Hematopoietic multipotent progenitor cell (in vitro differentiated cells): ENCODE measurements at places on chromosomes 3 and 15.
A peak's percentile ranks its signal among the peaks of the same experiment; 100 is the strongest.

DNA sequence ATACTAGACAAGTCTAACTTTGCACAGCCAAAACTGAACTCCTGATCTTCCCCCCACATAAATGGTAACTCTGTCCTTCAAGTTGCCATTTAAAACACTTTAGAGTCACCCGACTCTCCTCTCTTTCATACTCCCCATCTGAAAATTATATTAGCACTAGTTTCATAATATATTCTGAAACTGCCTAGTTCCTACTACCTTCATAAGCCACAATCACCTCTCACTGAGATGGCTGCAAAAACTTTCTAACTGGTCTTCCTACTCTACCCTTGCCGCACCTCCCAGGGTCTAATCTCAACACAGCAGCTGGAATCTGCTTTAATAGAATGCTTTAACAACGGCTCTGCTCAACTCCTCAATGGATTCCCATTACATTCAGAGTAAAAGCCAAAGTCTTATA lies 55.0 kb downstream of the GLB1 start:
- DNase-seq, result no peak

DNA sequence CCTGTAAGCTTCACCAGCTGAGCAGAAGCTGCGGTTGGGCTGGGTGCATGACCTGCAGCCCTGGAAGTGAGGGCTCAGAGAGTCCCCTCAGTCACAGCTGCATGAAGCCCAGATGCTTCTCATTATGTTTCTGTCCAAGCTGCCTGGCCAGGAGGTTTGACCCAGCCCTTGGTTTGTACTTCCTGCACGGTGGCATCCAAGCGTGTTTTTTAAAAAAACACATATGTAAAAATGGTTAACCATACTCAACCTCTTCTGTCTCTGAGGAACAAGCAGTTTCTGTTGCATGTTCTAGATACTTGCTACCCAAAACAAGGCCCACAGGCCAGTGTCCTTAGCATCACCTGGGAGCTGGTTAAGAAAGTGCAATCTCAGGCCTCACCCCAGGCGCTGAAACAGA lies 76.0 kb upstream of the ATP10A start:
- no peak for DNase-seq

GRCh38 chr3:36709281-36709680 lies 55.1 kb downstream of the DCLK3 start:
- DNase-seq, result no peak

GRCh38 chr15:68368731-68369435 lies 63.1 kb downstream of the ITGA11 start:
- DNase-seq, result no peak

- DNase-seq, result no peak
Measured at GRCh38 chr15:85324202-85324601, 56.2 kb upstream of the AKAP13 start.

DNA sequence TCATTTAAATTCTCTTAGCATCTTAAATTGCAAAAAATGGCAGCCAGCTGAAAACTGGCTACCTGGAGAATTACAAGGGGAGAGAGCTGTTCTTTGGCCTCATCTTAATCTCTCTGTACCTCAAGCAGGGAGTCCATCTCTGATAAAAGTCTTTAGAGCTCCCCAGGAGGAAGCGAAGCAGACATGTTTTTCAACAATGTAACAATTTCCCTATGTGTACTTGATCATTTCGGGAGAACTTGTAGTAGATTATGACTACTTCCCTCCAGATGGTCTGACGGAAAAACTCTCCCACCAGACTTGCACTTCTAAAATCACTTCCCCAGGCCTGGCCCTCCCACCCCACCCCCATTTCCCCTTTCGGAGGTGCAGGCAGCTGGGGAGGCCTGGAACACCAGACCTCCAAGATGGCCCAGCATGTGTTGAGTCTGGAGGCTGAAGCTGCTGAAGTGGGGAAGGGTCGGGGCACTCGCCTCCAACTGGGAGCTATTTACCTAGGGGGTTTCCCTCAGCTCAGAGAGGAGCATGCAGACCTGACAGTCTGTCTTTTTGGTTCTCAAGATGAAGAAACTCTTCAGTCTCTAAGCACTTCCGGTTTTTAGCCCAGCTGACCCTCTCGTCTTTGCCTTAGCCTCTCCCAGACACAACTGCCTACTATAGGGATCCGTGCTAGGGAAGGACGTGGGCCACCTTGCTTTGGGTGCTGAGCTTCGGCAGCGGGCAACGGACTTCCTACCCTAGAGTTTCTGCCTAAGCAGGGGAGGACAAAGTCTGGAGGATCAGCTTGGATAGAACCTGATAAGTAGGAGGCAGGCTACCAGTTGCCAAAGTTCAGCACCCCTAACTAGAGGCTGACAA lies 164.0 kb upstream of the TBL1XR1 start:
- no peak for DNase-seq

GRCh38 chr3:193771011-193771652 lies 178.1 kb downstream of the OPA1 start:
- no peak for DNase-seq

GRCh38 chr3:187150599-187150998 lies 11.3 kb upstream of the RPL39L start:
- DNase-seq, result peak; percentile 31

- DNase-seq, result no peak
Measured at GRCh38 chr3:95750097-95750496, 1064.3 kb upstream of the EPHA6 start.

DNA sequence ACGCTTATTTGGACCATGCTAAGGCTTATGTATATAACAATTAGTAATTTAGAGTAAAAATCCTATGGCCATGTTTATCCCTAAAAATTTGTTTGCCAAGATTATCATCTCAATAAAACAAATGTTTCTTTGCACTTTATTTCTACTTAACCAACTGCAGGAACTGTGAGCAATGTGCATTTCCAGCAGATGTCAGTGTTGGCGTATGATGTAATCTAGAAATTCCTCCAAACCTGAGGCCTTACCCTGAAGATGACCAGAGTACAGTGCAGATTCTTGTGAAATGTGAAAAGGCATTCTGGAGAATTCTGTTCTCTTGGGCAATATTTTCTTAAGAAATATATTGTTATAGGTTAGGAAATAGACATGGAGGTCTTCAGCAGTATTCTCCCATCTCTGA lies 205.9 kb downstream of the MBNL1 start:
- DNase-seq, result no peak

- no peak for DNase-seq
Measured at GRCh38 chr15:29056839-29057450, 171.2 kb downstream of the APBA2 start.

- no peak for DNase-seq
Measured at GRCh38 chr3:59446775-59447465, 397.1 kb upstream of the CFAP20DC start.

DNA sequence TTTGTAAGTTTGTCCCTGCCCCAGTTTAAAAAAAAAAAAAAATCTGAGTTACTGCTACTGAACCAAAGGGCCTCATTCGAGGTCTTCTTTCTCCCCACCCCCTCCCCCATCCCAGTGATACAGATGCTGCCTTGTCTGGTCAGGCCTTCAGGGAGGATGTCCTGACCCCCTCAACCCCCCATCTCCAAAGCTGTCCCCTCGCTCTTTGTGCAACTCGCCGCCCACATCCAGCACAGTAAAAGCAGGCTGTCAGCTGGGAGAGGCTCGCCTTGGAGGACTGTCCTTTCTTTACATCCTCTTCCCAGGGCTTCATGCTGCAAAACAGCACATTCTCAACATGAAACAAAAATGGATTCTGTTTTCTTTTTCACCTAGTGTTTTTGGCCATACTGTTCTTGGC lies 133.4 kb downstream of the VGLL4 start:
- DNase-seq, result no peak

DNA sequence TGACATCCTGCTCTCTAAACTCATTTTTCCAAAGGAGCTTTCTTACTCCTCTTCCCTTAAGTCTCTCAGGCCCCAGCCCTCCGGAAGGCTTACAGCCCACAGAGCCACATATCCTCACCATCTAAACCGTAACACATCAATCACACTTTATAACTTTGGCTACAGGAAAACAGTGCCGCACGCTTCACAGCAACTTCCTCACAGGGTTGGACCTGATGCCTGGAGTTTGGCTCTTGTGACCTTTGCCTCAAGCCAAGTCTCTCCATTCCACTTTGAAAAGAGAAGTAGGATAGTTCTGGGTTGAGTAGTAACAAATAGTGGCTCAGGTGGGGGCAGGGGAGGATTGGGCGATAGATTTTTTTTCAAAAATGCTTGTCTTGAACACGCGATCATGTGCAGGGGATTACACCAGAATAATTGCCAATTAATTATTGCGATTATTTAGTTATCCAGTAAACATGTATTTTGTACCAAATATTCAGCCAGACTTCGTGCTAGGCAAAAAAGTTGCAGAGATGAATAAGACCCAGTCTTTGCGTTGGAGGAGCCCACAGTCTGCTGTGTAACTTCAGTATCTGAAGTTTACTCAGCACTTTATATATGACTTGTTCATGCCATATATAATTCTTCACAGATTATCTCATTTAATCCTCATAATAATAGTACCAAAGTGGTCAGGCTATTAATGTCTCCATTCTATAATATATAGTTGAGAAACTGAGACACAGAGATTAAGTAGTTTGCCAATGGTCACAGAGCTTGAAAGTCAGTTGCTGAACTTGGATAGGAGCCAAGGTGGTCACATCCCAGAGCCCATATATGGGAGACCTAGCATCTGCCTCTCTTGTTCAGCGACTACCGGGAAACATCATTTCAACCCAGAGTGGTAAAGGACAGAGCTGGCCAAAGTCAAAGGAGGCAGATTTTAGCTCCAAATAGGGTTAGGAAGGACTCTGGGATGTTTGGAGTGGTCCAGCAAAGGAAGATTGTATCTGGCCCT lies 2.4 kb upstream of the ETV5 start:
- peak; percentile 41 for DNase-seq

GRCh38 chr3:123201223-123201556 lies 553 bp upstream of the SEC22A start:
- no peak for DNase-seq

DNA sequence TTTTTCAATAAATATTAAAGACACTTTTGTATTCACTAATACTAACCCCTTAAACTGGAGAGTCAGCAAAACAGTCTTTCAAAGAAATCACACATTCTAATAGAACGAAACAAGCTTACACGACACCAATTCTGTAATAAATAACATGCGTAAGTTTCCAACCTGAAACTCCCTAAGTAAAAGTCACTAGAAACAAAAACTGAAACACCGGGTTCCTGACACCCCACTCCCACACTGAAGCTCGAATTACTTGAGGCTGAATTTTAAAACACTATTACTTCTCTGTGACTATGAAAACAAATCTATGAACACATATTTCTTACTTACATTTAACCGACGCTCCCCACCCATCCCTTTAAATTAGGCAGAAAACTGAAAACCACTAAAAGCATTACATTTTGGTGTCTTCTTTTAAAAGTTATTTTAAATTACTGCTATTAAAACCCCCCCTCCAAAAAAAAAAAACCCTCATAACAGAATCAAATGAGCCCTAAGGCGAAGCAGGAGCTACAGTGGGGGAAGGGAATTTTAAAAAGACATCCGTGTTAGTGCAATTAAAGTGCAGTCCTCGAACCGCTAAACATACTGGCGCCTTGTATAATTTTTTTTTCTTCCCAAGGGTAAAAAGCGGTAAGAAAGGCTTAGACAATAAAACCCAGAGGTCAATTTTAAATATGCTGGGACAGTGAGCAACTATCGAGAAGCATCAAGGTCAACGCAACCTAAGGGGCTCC lies 878 bp downstream of the SPPL2A start:
- peak; percentile 21 for DNase-seq

GRCh38 chr3:179181993-179182551 lies 33.9 kb downstream of the PIK3CA start:
- no peak for DNase-seq

DNA sequence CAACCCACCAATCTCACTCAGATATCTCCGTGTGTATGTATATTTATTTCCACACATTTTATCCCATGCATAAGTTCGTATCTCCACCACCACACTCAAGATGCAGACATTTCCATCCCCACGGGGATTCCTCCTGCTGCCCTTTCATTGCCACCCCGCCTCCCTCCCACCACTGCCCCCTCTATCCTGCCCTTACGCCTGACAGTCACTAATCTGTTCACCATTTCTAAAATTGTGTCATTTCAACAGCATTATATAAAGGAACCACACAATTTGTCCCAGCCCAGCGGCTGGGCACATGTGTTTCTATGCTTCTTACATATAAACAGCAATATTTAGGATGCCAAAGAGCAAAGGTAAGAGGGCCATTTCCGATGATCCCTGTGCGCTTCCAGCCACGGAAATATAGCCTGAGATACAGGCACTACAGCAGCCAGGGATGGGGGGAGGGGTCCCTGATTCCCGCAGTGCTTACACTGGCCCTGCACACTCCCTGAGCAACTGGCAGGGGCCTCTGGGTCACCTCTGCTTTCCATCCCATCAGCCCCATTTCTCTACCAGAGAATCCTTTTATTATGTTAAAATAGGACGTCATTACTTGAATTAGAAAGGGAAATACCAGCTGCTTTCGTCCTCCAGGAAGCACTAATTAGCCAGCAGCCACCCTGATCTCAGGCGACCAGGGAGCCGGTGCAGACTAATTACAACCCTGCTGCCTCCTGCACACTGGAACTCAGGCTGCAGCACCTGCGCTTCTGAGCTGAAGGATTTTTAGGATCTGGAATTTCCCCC lies 372.0 kb upstream of the ATP10A start:
- no peak for DNase-seq

- DNase-seq, result no peak
Measured at GRCh38 chr15:75661100-75661755, 13.5 kb downstream of the SNX33 start.

DNA sequence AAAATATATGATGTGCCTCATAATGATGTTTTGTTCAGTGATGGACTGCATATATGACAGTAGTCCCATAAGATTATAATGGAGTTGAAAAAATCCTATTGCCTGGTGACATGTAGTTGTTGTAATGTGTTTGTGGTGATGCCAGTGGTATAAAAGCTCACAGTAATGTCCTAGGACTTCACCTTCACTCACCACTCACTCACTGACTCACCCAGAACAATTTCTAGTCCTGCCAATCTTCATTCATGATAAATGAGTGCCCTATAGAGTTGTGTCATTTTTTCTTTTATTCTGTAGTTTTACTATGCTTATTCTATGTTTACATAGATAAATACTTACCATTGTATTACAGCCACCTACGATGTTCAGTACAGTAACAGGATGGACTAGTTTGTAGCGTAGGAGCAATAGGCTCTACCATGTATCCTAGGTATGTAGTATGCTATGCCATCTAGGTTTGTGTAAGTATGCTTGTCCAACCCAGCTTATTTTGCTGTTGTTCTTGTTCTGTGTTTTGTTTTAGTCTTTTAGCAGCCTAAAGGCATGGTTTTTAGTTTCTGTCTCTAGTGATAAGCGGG lies 88.5 kb upstream of the LRRFIP2 start:
- DNase-seq, result no peak

- no peak for DNase-seq
Measured at GRCh38 chr3:155354658-155355057, 61.2 kb upstream of the STRIT1 start.
